ENCODE measurements at places on chromosomes 2 and 18.

- DNase-seq: no peak
Observed at GRCh38 chr18:50842846-50843245, 23.0 kb upstream of the MRO start.

DNA sequence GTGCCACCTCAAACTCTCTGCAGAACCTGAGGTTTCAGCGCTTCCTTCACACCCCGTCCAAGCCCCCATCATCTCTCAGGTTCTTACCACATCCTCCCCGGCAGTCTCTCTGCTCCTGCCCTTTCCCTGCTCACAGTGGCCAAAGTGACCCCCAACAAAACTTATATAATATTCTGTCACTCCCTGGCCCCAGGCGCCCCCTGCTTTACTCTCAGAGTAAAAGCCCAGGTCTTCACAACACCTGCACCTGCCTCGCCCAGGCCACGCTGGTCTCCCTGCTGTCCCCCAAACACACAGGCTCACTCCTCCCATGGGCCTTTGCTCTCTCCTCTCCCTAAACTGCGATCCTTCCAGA is 6.4 kb downstream of the ITGB1BP1 start:
- DNase-seq: no peak

GRCh38 chr2:10326707-10327594 is 24.2 kb downstream of the HPCAL1 start:
- DNase-seq: peak; percentile 16

- peak; percentile 62 for DNase-seq
Observed at GRCh38 chr2:206856513-206856912, 82.8 kb upstream of the CPO start.

GRCh38 chr2:39308778-39309177 is 65.0 kb upstream of the CDKL4 start:
- DNase-seq: no peak

DNA sequence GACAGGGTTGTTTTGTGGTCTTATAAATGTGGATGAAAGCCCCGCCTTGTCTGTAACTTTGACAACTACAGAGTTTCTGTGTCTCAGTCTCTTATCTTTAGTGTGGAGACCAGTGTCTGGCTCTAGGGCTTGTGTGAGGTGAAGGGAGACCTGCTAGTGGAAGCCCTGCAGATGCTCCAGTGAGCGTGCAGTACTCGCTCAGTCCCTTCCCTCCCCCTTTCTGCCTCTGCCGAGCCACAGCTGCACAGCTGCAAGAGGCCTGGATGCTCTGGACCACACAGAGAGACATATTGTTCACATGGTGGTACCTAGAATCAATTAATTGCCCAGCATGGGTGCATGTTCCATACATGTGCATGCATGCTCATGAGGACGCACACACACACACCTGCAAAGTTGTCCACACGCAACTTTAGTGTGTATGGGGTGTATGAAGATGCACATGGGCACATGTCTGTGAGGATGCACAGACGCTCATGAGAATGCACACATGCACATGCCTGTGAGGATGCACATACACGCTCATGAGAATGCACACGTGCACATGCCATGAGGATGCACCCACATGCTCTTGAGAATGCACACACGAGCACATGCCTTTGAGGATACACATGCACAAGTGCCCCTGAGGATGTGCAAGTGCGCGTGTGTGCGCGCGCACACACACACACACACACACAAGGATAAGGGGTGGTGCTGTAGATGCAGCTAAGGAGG is 282.1 kb upstream of the HS6ST1 start:
- no peak for DNase-seq

DNA sequence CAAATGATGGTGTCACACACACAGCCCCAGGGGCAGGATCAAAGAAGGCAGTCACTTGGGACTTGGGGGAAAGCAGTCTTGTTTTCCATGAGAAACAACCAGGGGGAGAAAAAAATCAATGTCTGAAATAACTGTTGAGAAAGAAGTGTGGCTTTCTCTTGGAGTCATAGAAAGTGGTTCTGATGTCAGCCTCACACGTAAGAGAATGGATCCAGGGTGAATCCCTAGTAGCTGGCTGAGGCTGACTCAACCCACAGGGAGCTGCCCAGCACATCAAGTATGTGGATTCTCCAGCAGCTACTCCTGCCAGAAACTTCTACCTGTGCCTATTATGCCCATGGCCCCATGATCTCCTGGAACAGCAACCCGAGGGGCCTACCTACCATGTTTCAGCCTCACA is 33.6 kb upstream of the ZBTB7C start:
- peak; percentile 12 for DNase-seq

DNA sequence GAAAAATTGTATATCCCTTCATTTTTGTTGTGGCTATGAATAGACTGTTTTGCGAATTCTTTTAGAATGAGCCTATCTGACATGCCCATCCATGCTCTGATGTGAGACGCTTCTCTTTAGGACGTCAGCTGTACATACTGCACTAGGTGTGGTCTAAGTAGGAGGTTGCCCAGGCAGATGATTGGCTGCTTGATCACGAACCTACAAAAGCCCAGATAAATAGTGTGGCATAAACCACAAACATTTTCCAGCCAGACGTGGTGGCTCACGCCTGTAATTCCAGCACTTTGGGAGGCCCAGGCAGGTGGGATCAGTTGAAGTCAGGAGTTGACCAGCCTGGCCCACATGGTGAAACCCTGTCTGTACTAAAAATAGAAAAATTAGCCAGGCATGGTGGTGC is 251.8 kb downstream of the AGAP1 start:
- DNase-seq: peak; percentile 43

- DNase-seq: no peak
Observed at GRCh38 chr18:57269756-57270155, 82.6 kb upstream of the ST8SIA3 start.

- no peak for DNase-seq
Observed at GRCh38 chr2:3595404-3595803, 492 bp downstream of the COLEC11 start.

DNA sequence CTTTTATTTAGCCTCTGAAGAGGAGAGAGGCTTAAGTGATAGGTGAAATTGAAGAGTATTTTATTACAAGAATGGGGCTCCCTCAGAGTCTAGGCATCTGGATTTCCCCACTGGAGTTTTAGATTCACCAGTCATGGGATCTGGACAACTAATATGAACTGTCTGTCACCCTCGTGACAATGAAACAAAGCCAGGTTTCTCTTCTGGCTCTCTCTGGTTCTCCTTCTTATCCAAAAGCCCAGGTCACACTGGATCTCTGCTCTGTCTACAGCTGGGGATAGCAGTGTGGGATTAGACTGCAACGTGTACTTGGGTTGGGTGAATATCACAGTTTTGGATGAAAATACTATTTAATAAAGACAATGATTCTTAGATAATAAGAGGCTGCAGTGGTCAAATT is 31.2 kb downstream of the LHCGR start:
- no peak for DNase-seq

DNA sequence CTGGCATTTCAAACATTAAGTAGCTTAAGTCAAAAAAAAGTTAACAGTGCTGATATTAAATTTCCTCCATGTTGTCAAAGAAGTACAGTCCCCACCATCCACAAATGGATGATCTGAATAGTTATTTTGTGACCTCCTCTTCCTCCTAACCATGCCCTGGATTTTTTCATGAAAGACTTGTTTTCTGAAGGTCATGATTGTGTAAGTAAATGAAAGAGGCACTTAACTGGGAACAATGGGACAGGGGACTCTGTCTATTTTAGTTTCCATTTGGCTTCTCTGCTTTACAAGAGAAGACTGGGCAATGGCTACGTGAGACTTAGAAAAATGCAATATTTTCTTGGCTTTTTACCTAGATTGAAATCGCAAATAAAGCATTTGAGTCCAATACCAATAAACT is 32.2 kb downstream of the PECR start:
- DNase-seq: no peak

DNA sequence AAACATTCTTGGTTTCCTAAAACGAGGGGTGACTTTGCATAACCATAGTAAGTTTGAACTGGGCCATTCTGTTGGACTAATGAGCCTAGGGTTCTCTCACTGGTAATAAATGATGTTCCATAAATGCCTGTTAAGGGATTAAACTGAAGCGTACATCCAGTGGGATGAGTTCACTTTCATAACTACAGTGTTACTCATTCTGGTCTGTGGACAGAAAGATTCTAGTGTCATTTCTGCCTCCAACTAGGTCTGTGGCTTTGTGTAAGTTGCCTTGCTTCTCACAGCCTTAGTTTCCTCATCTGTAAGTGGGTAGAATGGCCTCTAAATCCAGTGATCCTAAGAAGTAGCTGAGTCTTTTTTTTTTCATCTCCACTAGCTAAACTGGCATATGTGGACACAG is 1860.6 kb upstream of the PIK3C3 start:
- DNase-seq: no peak

GRCh38 chr18:30709595-30709994 is 332.9 kb downstream of the DSC3 start:
- DNase-seq: no peak

GRCh38 chr2:77007686-77008085 is 514.5 kb downstream of the LRRTM4 start:
- DNase-seq: no peak

- DNase-seq: peak; percentile 72
Observed at GRCh38 chr2:217127744-217128143, 267.9 kb upstream of the TNP1 start.

DNA sequence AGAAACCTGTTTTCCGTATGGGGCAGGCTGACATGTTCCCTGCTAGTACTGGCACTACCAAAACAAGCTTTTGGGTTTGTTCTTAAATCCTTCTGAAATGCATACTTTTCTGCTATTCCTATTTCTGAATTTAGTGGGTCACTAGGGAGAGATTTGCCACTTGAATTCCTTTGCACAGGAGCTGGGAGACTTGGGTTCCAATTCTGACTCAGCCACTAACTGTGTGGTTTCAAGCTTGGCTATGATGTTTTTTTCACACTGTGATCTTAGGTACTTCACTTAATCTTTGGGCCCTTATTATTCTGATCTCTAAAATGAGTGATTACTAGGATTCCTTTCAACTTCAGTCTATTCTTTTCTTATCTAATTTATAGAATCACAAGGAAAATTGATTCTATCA is 105.5 kb downstream of the BCL11A start:
- DNase-seq: peak; percentile 31

GRCh38 chr2:73920577-73921545 is 5.8 kb upstream of the DGUOK start:
- peak; percentile 69 for DNase-seq

DNA sequence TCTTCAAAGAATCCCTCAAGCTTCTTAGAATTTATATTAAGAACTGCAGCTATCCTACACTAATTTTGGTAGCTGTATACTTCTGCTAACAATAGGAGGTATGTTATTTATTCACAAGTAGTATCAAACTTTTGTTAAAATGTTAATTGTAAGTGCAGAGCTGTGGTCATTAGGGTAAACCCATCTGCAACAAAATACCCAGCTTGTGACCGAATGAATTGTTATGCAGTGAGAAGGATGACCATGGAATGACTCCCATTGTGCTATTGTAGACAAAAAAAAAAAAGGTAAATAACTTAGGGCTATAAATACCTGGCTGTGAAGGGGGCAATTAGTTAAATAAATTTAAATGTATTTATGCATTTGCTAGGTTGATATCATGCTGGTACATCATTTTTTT is 186.1 kb downstream of the ADCYAP1 start:
- no peak for DNase-seq

DNA sequence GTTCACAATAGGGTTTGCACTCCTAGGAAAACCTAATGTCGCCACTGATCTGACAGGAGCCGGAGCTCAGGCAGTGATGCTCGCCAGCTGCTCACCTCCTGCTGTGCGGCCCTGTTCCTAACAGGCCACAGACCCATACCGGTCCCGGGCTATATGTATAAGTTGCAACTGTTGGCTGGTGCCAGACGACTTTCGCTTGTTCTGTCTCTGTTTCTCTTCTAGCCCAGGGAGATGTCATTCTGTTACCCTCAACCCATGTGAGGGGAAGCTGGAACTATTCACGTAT is 170.3 kb downstream of the BCL2 start:
- DNase-seq: no peak

GRCh38 chr2:240575101-240575965 is 7.0 kb downstream of the RNPEPL1 start:
- DNase-seq: no peak

GRCh38 chr2:48568547-48568946 is 38.6 kb downstream of the STON1 start:
- no peak for DNase-seq

DNA sequence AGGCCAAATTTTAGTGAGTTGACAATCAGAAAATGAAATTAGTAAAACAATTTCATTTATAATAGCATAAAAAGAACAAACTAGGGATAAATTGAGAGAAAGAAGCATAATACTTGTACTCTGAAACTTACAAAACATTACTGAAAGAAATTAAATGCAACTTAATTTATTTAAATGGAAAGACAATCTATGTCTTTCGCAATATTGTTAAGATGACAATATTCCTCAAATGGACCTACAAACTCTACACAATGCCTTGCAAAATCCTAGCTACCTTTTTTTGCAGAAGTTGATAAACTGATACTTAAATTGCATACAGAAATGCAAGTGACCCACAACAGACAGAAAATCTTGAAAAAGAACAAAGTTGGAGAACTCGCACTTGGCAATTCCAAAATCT is 9.1 kb downstream of the EPG5 start:
- DNase-seq: no peak

- no peak for DNase-seq
Observed at GRCh38 chr2:13858626-13859025, 773.9 kb upstream of the LRATD1 start.

- DNase-seq: no peak
Observed at GRCh38 chr2:109211315-109211714, 82.3 kb downstream of the SH3RF3 start.

- DNase-seq: no peak
Observed at GRCh38 chr2:118255771-118256372, 167.6 kb downstream of the INSIG2 start.

GRCh38 chr2:18172607-18173006 is 294.1 kb downstream of the KCNS3 start:
- no peak for DNase-seq

DNA sequence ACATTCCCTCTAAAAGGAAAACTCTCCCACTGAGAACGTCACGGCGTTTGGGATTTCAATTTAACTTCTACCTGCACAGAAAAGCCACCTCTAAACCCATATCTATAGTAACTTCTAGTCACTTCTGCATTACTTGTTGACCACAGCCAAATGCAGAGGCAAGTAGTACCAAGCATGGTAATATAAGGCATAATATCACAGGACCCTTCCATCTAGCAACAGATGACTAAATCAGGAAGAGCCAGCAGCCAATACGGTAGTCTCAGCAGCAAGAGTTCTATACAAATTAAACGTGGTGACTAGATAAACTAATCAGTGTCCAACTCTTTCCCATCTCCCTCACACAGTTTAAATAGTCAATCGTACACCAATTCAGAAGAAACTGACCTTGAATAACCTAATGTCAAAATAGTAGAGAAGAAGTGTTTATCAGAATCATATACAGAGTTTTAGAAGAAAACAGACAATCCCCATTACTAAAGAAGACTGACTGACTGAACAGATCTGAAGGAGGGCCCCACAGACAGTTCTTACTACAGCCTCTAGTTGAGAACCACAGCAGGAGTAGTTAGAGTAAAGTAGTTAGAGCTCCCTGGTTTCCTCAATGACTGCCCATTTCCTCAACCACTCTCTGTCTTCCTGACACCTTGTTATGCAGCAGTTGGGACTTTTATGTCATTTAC is 30.0 kb downstream of the MEMO1 start:
- no peak for DNase-seq
